ENCODE measurements at places on chromosomes 5 and 9.

- peak; percentile 87 for DNase-seq
These were observed 75.2 kb downstream of the AOPEP start for GRCh38 chr9:94801681-94802080.

GRCh38 chr9:101739311-101739710 lies 864 bp upstream of the GRIN3A start:
- no peak for DNase-seq

DNA sequence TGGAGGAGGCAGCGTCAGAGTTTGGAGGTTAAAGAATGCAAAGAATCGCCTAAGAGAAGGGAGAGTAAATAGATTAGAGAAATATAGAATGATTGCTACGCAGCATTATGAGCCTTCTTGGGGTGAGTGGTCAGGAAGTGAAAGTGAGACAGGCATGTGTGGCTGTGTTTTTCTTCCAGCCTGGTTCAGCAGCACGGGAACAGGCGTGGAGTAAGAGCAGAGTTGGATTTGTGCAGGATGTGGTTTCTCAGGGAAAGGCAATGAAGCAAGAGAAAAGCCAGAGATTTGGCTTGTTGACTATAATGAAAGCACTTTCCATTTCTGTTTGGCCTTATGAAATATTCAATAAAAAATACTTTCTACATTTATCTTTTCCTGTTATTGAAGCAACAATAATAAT lies 34.3 kb upstream of the FRMD3 start:
- DNase-seq, result peak; percentile 62

- DNase-seq, result no peak
These were observed 41.9 kb upstream of the TNFAIP8 start for GRCh38 chr5:119313658-119314605.

DNA sequence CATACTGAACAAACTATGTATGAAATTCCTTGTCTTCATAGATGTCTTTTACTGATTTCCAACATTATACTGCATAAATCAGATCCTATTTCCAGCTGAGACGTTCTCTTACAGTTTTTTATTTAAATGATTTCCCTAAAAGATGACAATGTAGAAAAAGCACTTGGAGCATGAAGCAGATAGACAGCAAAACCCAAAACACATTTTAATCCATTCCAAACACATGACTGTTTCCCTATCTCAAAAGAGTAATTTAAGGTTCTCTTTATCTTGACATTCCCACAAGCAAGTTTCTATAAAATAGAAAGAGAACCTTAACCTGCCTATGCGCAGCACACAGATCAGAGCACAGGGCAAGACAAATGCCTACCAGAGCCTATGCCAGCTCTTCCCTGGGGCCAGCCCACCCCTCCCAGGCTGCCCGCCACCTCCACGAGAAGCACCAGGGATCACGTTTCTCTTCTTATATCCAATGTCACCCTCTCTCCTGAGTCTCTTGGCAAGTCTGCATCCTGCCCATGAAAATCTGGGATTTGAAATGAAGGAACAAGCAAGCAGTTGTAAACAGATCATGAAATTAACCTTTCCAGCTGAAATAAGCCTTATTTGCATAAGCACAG lies 52.4 kb downstream of the RETREG1 start:
- no peak for DNase-seq

- no peak for DNase-seq
These were observed 104.8 kb upstream of the SREK1 start for GRCh38 chr5:66039296-66039695.

DNA sequence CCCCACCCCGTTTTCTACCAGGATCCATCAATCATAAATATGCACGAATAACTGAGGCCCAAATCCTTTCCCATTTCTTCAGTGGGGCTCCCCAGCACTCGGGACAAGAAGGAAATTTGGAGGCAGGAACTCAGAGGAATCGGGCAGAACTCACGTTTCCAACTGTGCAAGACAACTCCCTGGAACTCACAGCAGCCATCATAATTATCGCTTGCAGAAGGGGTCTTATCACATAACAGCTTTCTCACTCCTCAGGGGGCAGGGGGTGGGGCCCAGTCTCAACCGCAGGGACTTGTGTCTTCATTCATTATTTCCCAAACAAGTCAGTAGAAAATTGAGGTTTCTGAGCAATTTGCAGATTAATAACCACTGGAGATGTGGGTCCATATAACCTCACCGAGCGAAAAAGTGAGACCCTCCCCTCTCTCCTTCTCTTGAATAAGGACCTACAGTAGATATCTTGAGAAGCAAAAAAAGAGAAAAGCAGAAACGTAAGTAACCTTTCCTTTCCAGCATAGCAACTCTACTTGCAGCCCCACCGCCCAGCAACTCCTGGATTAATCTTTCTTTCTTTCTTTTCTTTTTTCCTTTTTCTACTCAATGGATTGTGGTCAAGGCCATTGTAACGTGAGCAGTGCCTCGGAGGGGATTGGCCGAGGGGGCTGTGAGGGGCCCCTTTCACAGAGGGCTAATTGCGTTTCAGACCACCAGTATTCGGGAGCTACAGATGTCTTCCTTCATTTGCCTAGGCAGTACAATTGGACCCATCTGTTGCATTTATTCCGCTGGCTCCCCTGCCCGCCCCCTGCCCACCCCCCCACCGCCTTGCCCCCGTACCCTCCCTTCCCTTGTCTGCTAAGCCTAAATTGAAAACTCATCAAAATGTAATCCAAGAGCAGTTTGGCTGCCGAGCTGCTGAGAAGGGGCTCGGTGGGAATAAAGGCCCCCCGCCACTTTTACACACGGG lies 24.7 kb upstream of the TIFAB start:
- no peak for DNase-seq

GRCh38 chr5:129951039-129951438 lies 46.8 kb downstream of the CHSY3 start:
- DNase-seq, result peak; percentile 28

- no peak for DNase-seq
These were observed 34.5 kb upstream of the ACOT12 start for GRCh38 chr5:81428446-81428845.

DNA sequence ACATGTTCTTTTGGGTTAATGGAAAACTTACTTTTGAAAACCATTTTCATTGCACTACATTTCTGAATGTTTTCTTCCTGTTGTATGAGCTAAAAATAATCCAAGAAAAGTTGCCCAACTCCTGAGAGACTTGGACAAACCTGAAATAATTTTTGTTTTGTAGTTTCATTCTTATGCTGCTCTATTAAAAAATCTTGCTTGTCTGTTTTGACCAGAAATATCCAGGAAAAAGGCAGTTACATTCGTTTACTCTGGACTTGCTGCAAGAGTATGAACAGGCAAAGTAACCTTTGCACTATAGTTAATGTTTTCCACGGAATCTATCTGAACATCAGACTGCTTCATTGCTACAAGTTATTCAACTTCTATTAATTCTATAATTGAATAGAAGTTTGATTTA lies 200.1 kb upstream of the DAB2 start:
- no peak for DNase-seq

- no peak for DNase-seq
These were observed 174.5 kb downstream of the CFAP90 start for GRCh38 chr5:7676455-7676854.

DNA sequence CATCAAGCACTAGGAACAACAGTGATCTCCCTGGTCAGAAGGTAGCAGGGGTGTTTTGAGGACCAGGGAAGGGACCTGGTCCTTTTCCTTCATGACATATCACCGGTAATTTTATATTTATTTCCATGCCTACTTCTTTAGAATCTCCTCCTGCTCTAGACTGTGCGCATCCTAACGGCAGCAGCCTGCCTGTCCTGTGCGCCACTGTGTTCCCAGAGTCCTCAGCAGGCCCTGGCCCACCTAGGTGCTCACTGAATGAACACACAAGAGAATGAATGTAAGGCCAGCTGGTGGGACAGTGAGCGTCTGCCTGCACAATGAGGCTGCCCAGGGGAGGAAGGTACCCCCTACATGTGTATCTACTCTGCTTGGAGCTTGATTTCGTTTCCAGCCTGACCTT lies 51.5 kb downstream of the C5orf15 start:
- DNase-seq, result no peak

GRCh38 chr5:171537070-171537849 lies 117.8 kb downstream of the FGF18 start:
- DNase-seq, result no peak

- no peak for DNase-seq
These were observed 14.6 kb downstream of the SLC9A3 start for GRCh38 chr5:509611-510185.

GRCh38 chr5:124043456-124043855 lies 531.5 kb downstream of the CSNK1G3 start:
- no peak for DNase-seq

All from myocyte (in vitro differentiated cells).